ENCODE measurements at places on chromosomes 16 and 17.

DNA sequence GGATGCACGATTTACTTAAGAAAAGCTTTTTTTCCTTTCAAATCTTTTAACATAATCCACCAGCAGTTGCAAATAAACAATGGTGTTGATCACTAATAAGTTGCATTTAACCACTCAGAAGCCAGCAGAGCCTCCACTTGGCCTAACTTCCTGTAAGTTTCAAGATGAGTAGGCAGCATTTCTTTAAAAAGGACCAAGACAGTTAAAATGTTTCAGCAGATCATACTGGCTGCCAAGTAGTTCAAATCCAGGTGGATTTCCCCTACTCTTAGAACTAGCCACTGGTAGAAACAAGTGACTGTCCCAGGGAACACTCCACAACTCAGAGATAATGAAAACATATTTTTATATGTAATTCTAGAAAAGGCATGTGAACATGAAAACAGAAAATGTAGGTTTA lies 17.0 kb upstream of the RFFL start:
- DNase-seq, result peak; percentile 50

DNA sequence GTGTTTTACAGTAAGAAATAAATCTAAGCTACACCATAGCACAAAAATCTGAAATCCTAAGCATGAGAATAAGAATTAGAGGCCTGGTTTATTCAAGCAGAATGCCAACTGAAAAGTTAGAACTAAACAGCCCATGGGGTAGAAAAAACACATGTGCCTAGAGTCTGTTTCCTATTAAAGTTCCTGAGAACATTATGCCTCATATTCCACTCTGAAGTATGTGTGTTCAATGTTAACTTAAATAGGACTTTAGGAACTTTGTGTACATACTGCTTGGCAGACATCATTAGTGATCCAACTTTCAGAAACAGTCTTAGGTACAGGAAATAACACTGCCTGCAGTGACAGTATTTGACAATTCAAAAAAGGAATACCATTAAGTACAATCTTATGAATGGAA lies 18.2 kb downstream of the HEATR6 start:
- no peak for DNase-seq

DNA sequence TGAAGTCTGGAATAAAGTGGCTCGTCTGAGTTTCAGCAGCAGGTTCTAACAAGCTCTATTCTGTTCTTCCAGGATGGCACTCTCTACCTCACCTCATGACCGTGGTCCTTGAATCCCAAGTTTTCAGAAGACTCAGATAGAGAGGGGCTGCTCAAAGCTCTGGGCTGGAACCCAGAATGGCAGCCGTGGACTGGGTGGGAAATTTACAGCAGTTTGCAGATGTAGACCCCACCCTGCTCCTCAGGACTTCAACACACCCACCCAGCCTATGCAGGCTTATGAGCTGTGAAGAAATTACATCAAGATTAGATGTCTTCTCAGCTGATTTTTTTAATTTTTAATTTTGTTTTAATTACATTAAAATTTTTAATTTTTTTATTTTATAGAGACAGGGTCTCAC lies 59.4 kb downstream of the METRNL start:
- DNase-seq, result no peak

DNA sequence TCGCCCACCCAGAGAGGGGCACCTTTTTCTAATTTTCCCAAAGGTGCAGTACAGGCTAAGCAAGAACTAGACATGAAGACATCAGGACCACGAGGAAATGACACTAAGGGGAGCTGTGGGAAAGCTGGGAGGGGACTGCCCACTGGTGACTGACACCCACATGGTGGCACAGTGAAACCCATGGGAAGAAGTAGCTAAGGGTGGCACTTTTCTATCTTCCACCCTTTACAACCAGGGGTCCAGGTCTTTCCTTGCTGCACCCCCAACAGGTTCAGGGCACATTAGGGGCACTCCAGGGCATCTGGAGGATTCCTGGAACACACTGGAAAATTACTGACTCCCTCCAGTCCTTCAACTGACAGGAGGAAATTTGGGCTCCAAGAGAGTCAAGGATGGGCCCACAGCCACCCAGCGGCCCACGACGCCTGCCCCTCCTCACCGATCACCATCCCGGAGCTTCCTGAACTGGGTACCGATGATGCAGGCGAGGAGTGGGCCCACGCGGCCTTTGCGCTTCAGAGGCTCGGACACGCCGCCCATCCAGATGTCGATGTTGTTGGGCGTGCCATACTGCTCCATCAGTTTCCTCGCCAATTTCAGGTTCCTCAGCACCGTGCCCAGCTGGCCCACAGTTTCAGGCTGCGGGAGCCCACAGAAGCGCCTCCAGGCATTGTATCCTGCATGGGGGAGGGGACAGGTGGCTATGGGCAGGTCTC lies 9.4 kb downstream of the MPO start:
- DNase-seq, result no peak

- peak; percentile 72 for DNase-seq
These were observed 1.9 kb downstream of the CIITA start for GRCh38 chr16:10878644-10879501.

DNA sequence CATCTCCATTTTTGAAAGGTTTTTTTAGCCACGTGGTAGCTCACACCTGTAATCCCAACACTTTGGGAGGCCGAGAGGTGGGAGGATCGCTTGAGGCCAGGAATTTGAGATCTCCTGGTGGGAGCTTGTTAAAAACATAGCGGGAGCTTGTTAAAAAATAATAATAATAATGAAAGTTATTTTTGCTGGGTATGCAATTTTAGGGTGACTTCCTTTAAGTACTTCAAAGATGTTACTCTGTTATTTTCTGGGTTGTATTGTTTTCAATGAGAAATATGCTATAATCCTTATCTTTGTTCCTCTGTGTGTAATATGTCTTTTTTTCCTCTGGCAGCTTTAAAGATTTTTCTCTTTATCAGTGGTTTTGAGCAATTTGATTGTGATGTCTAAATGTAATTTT lies 48.1 kb downstream of the NLK start:
- no peak for DNase-seq

DNA sequence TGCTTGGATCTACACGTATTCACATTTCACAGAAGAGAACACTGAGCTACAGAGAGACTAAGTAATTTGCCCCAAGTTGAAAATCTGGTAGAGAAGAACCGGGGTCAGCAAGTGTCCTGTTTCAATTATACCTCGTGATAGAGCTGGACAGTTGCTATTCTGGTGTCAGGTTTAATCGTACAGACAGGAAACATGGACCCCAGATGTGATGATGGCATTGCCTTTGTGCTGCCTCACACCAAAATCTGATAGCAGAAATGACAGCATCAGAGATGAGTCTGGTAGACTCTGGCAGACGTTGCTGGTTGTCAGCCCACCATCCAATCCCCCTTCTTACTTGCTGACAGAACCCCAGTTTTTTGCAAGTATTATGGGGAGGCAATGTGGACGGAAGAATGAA lies 112.1 kb upstream of the FOXF1 start:
- DNase-seq, result no peak

- DNase-seq, result peak; percentile 57
These were observed 14.8 kb upstream of the MARVELD3 start for GRCh38 chr16:71610936-71611871.

DNA sequence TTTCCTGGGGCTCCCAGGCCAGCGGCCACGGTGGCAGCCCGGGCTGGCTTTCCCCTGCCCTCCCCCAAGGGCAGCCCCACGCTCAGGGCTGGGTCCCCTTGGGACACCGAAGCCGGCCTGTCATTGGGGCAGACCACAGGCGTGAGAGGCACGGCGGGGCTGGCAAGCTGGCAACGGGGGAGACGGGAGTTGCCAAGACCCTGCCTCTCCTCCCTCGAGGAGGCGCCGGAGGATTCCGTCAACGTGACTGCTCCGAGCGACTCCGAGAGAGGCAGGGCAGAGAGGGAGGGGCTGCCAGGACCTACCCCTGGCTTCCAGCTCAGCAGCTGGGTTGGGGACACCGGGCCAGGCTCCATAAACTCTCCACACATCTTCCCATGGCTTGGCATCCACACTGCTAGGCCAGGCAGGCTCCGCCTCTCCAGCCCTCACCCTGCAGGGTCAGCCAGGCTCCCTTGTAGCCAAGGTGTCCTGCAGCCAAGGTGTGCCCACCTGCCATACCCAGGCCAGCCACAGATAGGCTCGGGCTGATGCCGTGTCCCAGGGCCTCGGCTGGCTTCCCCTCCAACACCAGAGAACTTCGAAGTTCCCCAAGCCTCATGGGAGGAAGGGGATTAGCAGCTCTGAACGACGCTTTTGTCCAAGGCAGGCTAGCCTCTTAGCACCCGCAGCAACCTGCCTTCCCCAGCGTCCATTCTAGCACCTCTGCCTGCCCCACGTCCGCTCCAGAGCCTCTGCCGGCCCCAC lies 25.5 kb downstream of the TIMM22 start:
- DNase-seq, result no peak

- no peak for DNase-seq
These were observed 18.1 kb downstream of the PPL start for GRCh38 chr16:4918781-4919251.

DNA sequence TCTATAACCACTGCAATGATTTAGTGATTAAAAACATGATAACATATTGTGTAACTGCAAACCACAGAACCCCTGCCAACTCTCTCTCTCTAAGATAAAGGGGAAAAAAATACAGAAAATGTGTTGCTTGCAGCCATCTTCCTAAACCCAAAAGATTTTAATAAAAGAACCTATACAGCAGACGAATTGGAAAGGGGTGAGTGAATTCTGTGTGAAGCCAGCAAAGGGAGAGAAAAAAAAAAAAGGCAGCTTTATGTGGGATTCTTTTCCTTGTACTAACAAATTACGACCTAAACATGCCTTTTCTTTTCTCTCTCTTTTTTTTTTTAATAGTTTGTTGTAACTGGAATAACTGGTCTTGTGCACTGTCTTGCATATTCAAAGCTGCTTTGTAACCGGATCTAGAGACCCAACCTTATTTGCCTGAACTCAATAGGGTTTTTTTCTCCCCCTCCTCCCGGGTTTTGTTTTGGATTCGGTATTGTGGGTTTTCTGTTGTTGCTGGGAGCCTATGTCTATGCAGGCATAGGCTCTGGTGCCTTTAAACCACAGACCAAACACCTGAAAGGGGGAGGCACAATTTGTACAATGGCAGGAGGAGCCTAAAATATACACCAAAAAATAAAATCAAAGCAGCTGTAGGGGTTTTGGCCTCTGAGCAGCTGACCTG lies 7.0 kb upstream of the ZFHX3 start:
- DNase-seq, result no peak

DNA sequence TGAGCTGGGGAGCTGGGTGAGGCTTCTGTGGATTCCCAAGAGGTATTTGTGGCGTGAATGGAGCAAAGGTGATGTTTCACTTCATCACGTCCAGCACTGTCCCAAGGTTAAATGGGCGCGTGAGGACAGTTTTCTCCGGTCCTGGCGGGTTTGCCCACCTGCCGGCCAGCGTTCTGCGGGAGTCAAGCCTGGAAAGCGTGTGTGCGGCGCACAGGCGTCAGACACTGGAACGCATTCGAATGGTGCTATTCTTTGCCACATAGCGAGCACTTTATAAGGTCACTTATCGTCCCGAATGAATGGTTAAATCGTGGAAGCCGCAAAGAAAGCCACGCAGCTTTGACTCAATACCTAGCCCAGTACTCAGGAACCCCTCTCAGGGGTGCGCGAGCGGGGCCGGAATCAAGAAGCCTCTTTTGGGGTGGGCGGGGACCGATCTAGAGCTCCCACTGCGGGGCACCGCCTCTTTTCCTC lies 446 bp upstream of the PSMD11 start:
- DNase-seq, result no peak

DNA sequence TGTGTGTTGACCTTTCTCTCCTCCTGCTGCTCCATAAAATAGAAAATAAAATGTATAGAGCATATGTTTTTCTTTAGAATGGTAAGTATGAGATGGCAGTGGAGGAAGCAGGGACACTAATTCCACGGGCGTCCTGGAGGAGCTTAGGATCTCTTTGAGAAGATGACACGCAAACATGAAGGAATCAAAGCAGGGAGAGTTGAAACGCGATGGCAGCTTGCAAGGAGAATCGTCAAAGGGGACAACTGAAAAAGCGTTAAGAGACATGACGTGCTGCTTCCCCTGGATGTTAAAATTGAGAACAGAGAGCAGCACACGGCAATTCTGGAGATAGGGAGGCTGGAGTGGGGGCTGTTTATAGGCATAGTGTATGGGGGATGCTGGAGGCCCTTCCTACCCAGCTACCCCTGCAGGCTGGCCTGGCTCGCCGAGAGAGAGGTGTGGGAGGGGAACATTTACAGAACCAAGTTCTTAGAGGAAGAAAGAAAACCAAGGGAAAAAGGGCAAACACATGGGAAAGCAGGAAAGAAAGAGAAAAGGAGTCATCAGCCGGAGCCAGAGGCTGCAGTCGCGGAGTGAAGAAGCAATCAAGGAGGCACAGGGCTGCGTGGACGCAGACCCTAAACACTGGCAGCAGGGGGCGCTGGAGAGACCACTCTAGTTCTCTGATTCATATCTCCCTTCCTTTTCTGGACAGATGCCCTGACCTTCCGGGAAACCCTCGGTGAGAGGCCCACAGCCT lies 55.8 kb downstream of the MYH13 start:
- DNase-seq, result peak; percentile 78

- DNase-seq, result no peak
These were observed 69.5 kb downstream of the USP31 start for GRCh38 chr16:23079675-23080301.

- DNase-seq, result no peak
These were observed 913 bp upstream of the KRT16 start for GRCh38 chr17:41613277-41614082.
